MM.1S (cell line): ENCODE measurements at places on chromosomes 7 and 10.

DNA sequence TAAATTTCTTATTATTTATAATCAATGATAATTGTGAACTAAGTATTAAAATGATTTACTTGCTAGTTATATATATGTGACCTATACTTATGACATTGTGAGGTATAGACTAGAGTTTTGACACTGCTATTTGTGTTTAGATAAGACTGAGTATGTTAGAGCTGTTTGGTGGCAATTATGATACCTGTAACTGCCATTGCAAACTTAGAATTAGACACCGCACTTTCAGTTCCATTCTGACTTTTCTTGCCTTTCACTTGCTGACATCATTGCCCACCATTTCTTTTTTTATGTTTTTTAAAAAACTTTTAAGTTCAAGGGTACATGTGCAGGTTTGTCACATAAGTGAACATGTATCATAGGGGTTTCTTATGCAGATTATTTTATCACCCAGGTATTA is 214.5 kb downstream of the MBL2 start:
- DNase-seq, result peak; percentile 46

DNA sequence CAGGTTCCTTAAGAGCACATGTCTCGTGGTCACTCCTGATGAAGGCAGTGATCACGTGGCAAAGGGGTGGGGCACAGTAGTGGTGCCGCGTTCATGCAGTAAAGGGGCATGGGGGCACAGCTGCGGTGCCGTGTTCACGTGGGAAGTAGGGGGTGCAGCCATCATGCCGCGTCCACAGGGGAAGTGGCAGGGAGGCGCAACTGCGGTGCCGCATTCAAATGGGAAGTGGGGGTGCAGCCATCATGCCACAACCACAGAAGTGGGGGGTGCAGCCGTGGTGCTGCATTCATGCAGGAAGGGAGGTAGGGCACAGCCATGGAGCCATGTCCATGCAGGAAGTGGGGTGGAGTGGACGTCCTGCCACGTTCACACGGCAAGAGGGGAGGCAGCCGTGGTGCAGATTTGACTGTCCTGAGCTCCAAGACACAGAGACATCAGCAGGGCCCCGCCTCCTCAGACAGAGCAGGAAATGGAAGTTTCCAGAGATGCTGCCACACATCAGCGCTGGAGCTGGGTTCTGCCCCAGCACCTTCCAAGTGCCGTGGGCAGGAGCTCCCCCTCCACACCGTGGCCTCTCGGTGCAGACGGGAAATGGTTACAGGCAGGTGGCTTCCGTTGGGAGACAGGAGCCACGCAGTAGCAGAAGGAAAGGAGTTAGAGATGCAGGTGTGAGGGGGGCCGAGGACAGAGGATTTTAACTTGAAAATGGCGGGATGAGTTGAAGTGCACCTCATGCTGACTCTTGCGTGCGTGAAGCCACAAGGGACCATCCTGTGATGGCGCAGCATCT is 95.0 kb upstream of the DDC start:
- DNase-seq, result no peak

- DNase-seq, result peak; percentile 84
These were observed 331.3 kb downstream of the PCDH15 start for GRCh38 chr10:54469587-54470323.

DNA sequence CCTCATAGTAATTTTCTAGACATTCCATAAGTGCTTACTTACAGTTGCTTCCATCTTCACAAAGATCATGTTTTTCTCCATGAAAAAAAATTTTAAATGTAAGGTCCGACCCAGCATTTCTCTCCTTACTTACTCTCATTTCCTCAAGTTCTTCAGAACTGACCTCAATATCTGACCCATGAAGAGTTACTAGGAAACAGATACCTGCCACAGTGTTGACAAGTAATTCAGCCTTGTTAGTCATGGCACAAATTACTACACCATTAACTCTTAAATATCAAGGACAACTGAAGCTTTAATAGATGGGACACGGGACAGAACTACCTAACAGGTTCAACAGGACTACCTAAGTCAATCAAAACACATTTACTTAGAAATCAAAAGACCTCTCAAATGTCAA is 316.2 kb downstream of the POM121L12 start:
- no peak for DNase-seq

DNA sequence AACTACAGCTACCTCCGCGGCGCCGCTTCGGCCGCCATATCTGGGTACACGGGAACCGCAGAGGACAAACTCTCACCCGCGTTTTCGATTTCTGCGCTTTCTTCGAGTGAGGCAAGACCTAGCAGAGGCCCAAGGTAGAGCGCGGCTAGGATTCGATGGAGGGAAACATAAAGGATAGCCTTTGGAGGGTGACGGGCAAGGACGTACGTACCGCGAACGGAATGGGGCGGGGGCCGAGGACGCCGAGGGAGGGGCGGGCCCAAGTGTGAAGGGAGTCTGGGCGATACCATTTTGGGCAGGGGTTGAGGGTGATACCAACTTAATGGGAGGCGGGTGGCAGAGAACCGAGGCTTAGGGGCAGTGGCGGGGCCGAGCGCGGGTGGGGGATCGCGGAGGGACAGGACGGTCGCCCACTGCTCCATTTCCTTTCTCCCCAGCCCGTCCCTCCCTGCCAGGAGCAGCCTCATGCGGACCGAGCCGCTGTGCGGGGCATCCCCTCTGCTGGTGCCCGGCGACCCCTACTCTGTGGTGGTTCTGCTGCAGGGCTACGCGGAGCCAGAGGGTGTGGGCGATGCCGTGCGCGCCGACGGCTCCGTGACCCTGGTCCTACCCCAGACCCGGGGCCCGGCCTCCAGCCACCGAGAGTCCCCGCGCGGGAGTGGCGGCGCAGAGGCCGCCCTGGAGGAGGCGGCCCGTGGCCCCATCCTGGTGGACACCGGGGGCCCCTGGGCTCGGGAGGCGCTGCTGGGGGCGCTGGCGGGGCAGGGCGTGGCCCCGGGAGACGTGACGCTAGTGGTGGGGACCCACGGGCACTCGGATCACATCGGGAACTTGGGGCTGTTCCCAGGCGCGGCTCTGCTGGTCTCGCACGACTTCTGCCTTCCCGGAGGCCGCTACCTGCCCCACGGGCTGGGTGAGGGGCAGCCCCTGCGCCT is at the start of gene MBLAC1:
Gene MBLAC1 (plus strand): TSS at position 37 of the 935 bp plus-strand sequence. CDS start 429 bp downstream, at position 466.
- peak; percentile 89 for DNase-seq

- DNase-seq, result no peak
These were observed 57.1 kb upstream of the ABLIM1 start for GRCh38 chr10:114715171-114715670.

DNA sequence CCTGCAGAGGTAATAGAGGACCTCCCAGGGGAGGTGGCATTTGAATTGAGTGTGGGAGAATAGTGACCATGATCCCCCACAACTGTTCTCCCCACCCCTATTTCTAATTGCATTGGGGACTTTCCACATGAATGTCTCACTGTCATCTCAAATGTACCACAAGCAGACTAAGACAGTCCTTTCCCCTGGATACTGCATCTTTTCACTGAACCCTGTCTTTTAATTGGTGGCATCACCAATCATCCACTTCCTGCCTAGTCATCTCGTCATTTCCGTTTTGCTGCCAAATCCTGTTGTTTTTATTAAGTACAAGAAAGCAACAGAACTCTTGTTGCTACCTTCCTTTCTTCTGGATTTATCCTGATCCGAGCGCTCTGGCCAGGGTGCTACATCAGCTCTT is 120.3 kb downstream of the NRP1 start:
- no peak for DNase-seq

- DNase-seq, result no peak
These were observed 15.7 kb downstream of the PPP1R3C start for GRCh38 chr10:91617072-91617609.

DNA sequence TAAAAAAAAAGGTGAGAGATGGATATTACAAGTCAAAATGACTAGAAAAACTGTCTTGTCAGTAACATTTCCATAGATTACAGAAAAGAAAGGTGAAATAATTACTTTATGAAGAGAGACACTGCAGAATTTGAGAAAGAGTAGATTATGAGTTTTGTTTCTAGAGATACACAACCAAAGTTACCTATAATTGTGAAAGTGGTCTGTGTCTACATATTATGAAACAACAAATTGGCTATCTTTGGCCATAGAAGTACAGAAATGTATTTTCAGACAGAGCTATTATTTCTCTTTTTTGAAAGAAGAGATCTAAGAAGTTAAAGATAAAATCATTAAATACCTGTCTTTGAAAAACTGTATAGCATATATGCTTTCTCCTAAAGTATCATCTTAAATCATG is 30.1 kb downstream of the KCND2 start:
- no peak for DNase-seq

DNA sequence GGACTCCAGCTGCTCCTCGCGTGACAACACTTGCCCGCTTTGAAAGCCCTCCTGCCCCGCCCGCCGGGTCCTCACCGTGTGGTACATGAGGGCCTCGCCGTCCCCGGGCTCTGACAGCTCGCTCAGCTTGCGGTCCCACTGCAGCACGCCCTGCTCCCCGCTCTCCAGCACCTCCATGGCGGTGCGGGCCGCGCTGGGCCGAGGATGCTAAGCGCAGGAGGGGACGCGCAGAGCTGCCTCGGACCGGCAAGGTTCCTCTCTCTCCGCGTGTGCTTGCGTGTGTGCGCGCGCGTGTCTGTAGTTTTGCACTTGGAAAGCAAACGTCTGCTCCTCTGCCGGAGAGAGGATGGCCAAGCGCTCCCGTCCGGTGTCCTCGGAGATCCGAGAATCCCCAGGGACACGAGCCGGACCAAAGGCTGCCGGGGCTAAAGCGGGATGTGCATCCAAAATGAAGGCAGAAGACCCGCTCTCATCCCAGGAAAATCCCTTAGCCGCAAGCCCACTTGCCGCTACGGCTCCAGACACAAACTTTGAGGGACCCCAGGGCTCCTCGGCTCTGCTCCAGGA is at the start of gene CREB3L2:
Gene CREB3L2 (minus strand): TSS at position 558 of the 567 bp plus-strand sequence. CDS start 381 bp downstream, at position 177.
- DNase-seq, result peak; percentile 83

GRCh38 chr10:3470191-3470590 is 297.6 kb upstream of the PITRM1 start:
- no peak for DNase-seq

DNA sequence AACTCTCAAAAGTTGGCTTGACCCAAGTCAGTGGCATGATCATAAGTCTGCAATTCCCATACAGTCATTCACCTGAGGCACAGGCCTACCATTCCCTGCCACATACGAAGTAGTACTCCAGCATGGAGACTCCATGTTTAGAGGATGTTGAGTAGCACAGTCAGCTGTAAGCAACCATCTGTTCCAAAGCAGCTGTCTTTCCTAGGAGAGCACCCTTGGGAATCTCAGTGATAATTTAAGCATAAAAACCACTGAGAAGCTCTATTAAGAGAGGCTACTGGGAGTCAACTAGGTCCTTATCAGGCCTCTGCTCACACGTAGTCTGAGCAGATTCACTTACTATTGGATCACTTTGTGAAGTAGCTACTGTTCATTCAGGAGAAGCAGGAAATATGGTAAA is 61.6 kb upstream of the UNC5B start:
- DNase-seq, result no peak

DNA sequence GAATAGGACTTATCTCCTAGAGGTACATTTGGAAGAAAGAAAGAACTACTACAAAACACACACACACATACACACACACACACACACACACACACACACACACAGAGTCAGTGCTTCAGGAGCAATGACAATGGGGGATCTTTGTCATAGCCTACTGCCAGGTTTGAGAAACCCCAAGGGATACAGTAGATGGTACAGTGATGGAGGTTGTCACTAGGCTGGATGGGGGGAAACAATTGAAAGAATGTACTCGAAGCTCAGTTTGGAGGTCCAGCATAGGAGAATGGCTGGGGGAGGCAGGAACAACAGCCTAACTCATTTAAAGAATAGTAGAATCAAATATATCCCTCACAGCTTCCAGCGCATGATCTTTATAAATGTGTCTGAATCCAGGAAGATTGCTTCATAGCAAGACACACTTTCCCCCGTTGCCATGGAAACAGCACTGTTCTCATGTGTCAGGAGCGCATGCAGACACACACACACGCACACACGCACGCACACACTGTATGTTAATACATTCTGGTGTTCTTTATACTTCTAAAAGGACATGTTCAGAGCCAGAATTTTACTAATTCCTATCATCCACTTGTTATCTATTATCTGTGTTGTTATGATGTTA is 32.6 kb upstream of the ZNRF2 start:
- no peak for DNase-seq

- no peak for DNase-seq
These were observed 47.1 kb downstream of the SYPL1 start for GRCh38 chr7:106064771-106065574.

DNA sequence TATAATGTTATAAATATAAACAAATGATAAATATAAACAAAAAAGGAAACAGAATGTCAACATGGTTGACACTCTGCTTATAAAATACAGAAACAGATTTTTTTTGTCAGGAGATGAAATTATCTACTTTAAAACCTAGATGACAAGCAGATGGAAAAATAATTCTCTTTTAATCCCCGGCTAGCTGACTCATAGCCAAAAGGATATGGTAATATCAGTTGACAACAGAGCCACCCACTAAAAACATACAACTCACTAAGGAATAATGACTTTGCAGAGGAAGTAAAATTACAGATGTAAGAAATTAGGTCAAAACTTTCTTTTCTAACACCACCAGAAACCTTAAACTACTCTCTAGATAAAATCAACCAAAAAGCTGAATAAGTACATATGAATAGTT is 131.1 kb upstream of the ABCB5 start:
- no peak for DNase-seq

GRCh38 chr7:128060018-128060417 is 28.8 kb upstream of the LRRC4 start:
- DNase-seq, result no peak

- no peak for DNase-seq
These were observed 23.5 kb downstream of the TMEM273 start for GRCh38 chr10:49164559-49165188.

- peak; percentile 40 for DNase-seq
These were observed at the start of gene HSPB1 for GRCh38 chr7:76302347-76303201. HSPB1 (plus strand) TSS chr7:76302673; CDS start chr7:76302713, 40 bp downstream.

DNA sequence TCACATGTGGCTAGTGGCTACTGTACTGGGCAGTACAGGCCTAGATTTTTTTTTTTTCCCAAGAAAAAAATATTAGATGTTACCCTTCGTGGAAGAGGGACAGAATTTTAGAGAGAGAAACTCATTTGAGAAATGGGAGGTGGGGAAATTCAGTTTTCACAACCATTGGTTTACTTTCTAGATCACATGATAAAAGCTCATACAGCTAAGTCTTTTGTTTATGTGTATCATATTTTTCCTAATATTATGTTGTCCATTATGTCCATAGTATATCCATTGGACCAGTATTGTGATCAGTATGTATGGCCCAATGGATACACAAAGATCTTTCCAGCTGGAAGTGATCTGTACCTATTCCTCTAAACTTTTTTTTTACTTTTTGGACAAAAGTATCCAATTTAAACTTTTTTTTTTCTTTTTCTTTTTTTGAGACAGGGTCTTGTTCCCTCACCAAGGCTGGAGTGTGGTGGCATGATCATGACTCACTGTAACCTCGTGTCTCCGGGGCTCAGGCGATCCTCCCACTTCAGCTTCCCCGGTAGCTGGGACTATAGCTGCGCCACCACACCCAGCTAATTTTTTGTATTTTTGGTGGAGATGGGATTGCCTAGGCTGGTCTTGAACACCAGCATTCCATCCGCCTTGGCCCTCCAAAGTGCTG is 4.1 kb downstream of the CALU start:
- no peak for DNase-seq

- peak; percentile 67 for DNase-seq
These were observed 41.8 kb downstream of the CNNM1 start for GRCh38 chr10:99370993-99371392.

- peak; percentile 66 for DNase-seq
These were observed at the start of gene PLCE1 for GRCh38 chr10:93993782-93994437. PLCE1 (plus strand) TSS chr10:93993931; CDS start chr10:94031047, 37,116 bp downstream.
